Endodermal cell (in vitro differentiated cells): ENCODE measurements at places on chromosomes 2 and 18. TPM values are rescaled to one million over a fixed set of nuclear protein-coding genes. Genes with fewer than 3 reads are reported as not detected.

Gene ERFE
- total RNA-seq, result 1.1 to 1.8 TPM (median 1.6 TPM) in 3 replicates

- DNase-seq, result no peak
Measured at GRCh38 chr2:86033751-86034692, 71.7 kb downstream of the POLR1A start.

GRCh38 chr2:134852518-134852917, 14.1 kb downstream of the ACMSD start:
- DNase-seq, result peak; percentile 54

DNA sequence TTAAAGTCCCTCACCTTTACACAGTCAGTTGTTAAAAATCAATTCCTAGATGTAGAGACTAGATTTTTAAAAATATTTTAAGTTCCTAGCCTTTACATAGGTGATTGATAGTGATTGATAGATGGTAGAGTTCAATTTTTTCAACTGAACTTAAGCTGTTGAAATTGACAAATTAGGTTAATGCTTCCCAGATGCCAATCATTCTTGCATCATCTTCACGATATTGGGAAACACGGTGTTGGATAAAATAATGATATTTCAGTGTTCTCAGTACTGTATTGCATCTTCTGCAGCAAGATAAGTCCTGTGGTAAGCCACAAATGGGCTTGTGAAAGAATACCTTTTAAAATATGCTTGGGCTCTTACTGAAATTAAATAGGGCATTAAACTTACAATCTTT, 667.6 kb downstream of the STK39 start:
- DNase-seq, result no peak

Gene CREG2
- total RNA-seq, result 0.49 TPM in 1 of 3 replicates, not detected in the others

- DNase-seq, result no peak
Measured at GRCh38 chr2:190711069-190711468, 62.2 kb downstream of the NAB1 start.

DNA sequence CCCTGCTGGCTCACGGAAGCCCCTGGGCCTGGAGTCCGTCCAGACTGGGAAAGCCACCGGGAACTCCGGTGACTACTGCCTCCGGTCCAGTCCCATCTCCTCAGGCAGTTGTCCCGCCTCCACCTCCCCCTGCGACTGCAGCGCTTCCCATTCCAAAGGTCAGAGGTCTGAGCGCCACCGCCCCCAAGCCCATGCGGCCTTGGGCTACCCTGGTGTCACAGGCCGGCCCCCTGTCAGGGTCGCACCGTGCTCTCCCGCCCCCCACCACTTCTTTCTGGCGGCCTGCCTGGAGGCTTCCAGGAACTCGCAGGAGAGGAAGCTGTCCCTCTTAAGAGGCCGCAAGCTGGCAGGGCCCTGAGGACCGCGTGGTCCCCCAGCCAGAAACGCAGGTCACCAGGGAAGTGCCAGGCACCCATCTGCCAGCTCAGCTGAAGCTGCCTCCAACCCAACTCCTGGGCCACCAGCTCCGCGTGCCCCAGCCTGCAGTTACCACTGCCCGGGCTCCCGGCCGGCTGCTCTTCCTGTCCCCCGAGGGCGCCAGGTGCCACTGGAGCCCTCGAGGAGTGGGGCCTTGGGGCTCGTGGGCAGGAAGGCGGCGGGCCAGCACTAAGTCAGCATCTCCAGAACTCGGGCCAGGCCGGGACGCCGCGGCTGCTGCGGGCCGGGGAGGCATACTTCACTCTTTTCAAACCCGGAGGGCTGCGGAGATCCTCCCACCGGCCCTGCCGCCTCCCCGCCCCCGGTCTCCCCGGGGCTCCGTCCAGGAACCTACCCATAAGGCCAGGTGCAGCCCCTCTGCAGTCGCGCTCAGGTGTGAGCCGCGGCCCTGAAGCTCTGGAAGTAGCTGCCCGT, 83.3 kb upstream of the POMC start:
- peak; percentile 87 for DNase-seq

Gene CNGA3
- total RNA-seq, result 0.16 and 0.33 TPM in 2 replicates

DNA sequence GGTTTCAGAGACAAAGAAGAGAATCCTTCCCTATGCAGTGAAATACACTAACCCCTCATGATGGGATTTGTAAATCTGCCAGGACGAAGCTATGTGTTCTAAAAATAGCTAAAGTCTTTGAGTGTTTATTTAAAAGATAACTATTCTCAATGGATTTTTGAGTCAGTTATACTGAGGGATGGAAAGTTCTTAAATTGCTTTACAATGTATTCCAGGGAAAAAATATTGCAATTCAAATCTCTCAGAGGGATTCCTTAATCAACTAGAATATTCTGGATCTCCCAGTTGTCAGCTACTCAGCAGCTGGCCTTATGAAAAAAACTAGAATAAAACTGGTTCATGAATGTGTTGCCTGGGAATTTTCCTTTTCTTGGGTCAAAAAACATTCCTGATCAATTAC, 312.4 kb downstream of the PLCL1 start:
- DNase-seq, result no peak

Gene NPAS2
- 0.84 to 1.7 TPM (median 1.6 TPM) in 3 replicates for total RNA-seq

- no peak for DNase-seq
Measured at GRCh38 chr2:61736953-61737352, 116.9 kb downstream of the FAM161A start.

DNA sequence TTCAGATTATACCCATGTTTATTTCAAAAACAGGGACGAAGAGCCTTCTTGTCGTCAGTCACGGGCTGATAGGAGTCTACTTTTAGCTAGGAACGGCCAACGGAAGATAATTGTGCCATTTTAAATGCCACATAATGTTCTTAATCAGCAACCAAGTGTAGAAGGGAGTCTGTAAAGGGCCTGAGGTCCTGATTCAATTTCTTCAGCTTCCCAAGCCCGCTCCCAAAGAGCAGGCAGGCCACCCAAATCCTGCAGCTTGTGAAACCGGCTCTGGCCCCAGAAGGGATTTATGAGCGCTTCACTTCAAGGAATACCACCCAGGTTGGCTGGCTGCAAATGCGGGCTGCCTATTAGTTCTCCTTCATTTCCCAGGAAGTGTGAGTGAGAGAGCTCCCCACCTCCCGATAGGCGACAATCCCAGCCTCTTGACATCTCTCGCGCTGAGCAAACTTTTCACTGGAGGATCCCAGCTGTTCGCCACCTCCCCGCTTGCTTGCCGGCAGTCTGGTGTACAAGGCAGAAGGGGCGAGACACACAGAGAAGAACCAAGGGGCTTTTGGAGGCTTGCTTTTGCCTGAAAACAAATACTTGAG, 272.9 kb downstream of the CDH20 start:
- DNase-seq, result peak; percentile 88

DNA sequence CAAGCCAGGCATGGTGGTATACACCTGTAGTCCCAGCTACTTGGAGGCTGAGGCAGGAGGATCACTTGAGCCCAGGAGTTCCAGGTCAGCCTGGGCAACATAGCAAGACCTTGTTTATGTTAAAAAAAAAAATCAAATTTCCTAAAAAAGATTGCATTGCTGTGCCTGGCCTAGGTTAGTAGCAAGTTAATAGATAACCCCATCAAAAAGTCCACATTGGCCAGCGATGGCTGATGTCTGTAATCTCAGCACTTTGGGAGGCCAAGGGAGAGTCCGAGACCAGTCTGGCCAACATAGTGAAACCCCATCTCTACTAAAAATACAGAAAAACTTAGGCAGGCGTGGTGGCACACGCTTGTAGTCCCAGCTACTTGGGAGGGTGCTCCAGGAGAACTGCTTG, 38.7 kb downstream of the PARD6G start:
- no peak for DNase-seq

- no peak for DNase-seq
Measured at GRCh38 chr2:69577467-69578197, 65.9 kb downstream of the AAK1 start.

DNA sequence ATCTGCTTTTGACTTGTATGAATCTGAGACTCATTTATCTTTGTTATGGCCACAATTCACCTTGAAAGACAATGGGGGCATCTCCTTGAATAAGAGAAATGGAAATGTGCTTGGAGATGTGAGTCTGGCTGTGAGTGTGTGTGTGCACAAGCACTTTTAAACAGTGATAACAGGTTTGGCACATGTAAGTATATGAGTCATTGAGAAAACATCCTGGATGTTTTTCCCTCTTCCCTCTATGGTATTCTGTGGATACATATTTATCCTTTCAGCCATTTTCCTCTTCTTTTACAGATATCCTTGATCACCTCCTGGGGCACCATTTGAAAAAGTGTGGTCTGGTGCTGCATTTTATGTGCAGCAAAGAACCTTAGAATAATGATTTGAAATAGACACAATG, 317.3 kb upstream of the THUMPD2 start:
- DNase-seq, result no peak

DNA sequence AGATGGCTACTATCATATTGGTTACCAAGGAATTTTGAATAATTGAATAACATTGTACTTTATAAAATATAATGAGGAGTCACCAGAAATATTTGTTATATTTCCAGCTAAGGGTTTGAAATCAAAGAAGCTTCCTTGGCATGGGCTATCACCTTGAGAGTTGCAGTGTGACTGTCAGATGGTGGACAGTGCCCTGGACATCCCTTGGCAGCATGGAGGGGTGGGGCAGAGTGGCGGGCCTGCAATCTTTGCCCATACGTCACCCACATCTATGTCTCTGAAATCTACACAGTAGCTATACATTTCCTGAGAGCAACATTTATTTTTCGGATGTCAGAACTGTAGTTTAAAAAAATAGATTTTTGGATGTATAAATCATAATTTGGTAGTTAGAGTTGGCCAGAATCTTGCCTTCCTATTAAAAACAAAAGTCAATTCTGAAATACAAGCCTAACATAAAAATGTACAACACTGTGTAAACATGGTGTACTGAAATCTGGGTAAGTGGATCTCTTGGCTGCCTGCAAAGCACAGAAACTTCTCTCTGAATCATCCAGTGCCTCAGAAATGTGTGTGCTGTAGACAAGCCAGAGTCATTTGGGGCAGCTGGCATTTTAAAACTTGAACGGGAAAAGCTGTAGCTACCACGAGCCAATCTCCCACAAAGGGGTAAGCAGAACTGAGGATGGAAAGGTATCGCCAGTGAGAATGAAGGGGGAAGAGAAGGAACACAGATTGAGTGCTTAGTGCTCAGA, 124.2 kb upstream of the ARHGAP28 start:
- no peak for DNase-seq

DNA sequence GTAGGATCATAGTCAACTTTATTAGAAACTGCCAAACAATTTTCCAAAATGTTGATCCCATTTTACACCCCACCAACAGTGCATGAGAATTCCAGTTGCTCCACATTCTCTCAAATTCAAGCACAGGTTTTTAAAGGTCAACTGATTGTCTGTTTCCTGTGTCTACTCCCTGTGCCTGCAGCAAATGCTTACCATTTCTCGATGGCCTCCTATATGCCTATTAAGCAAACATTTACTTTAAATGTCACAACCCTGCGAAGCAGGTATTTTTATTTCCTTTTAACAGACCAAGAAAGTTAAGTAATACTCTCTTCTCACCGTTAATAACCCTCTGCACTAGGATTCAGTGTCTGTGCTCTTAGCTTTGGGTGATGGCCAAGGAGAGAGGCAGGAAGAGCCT, 163.8 kb upstream of the EPB41L3 start:
- no peak for DNase-seq

DNA sequence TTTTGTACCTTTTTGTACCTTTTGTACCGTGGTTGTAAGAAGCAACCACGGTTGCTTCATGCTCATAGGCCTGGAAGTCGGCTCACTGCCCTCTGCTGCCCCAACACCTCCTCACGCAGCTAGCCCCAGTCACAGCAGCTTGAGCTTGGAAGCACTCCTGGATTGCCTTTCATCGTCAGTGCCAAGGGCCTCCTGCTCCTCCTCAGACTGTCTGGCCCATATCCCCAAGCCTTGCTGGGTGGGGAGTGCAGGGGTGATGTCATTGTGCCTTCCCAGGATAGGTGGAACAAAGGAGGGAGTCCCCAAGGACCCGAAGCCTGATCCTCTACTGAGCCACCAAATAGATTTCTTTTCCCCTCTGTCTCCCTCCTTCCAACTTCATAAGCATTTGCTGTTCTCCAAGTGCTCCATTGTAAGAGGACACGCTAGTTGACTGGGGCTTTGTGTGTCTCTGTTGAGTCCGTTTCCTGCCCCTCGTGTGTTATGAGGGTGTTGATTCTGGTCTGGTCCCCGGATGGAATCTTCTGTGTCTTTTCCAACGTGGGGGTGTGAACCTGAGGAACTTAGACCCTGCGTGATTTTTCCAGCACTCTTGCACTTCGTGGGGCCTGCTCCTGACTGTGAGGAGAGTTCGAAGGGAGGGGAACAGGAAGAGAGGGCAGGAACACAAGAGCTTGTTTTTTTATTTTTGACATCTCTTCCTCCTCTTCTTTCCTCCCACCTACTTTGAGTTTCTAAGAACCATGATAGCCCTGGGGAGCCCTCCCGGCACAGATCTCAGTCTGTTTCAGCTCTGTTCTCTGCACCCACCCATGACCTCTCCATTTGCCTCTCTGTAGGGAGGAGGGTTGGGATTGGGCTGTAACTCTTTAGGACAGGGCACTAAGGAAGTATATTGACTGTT, 127.2 kb upstream of the EML6 start:
- no peak for DNase-seq

DNA sequence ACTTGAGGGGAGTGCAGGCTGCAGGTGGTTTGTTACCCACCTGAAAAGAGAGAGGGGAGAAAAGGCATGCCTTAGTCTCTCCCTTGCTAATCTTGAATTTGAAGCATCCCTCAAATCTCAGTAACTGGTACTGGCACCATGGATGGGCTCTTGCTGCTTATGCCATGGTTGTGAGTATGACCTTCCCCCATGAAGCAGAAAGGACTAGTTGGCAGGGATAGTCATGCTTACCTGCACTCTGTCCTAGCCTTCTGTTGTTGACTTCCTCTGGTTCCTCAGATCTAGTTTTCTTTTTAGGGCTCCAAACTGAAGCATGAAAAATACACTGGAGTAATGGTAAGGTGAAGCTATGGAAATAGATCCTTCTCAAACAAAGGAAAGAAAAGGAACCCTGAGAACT, 191.2 kb downstream of the SPAG16 start:
- DNase-seq, result no peak

Gene TUBA4B
- not detected in 3 replicates for total RNA-seq

DNA sequence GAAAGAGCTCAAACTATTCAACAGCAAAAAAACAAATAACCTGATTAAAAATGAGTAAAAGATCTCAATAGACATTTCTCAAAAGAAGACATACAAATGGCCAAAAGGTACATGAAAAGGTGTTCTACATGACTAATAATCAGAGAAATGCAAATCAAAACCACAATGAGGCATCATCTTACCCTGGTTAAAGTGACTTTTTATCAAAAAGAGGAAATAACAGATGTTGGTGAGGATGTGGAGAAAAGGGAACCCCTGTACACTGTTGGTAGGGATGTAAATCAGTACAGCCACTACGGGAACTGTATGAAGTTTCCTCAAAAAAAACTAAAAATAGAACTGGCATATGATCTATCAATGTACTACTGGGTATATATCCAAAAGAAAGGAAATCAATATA, 39.8 kb upstream of the TMEM163 start:
- DNase-seq, result no peak

Gene ICA1L
- total RNA-seq, result 4.3 to 12.2 TPM (median 11.2 TPM) in 3 replicates

- DNase-seq, result peak; percentile 59
Measured at GRCh38 chr2:26654061-26654340, 12.8 kb upstream of the CIB4 start.

DNA sequence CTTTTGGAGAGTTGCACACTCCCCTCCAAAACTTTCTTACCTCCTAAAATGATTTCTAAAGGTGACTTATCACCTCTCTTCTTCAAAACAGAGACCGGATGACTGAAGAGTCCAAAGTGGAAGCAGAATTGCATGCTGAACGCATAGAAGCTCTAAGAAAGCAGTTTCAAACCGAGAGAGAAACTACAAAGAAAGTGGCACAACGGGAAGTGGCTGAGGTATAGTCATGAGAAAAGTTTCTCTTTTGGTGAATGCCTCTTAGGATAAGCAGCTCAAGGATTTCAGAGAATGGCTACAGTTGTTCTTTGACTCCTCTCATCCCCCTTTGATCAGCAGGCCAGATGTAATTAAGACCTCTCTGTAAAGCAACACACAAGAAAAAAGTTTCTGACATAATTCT, 73.6 kb downstream of the GTF3C3 start:
- DNase-seq, result no peak
